ENCODE measurements at places on chromosomes 16 and 17.

GRCh38 chr17:78040440-78041385 lies 82.2 kb downstream of the TNRC6C start:
- DNase-seq = peak; percentile 64

- no peak for DNase-seq
Measured at GRCh38 chr16:13791095-13791494, 128.9 kb upstream of the ERCC4 start.

- peak; percentile 71 for DNase-seq
Measured at GRCh38 chr16:29995324-29995910, at the start of gene HIRIP3. HIRIP3 (minus strand) TSS chr16:29995617; CDS start chr16:29995605, 12 bp downstream.

GRCh38 chr17:61831099-61831498 lies 32.2 kb downstream of the BRIP1 start:
- DNase-seq = no peak

DNA sequence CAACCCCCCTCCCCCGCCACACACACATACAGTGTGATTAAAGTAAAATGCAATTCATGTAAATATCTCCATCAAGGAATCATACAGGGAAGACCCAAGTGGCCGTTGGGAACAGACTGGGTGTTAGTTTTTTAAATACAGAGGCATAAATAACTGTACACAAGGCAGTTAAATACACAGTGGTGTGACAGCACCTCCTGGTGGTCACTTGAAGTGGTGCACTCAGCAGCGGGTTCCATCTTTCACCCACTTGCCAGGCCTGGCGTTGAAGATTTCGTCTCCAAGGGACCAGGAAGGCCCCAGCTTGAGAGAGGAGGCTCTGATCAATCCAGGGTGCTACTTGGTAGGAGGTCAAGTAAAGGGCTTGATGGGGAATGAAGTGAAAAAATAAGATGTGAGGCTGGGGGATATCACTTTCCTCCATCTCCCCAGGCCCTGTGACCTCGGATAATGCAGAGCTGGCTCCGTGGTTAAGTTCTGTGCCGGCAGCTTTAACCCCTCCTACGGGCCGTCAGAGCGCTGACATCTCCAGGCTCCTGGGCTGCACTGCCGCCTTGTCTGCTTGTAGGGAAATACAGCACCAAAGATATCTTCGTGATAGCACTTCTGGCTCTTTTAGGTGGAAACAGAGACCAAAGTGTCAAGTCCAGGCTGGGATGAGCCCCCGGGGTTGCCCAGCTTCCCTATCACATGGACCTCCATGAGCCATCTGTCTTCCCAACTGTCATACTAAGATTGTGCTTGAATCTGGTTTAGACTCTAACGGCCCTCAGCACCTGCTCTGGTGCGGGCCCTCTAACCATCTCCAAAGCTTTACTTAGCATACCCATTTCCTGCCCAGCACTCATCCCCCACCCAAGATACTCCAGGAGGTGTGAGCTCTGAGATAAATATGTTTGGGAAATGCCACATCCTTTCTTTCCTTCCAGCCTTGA lies 20.7 kb downstream of the LGALS9 start:
- no peak for DNase-seq

- DNase-seq = peak; percentile 99
Measured at GRCh38 chr17:41688641-41689496, at the start of gene EIF1. EIF1 (plus strand) TSS chr17:41688885; CDS start chr17:41689039, 154 bp downstream.

- peak; percentile 58 for DNase-seq
Measured at GRCh38 chr16:78461496-78462287, 362.2 kb downstream of the WWOX start.

DNA sequence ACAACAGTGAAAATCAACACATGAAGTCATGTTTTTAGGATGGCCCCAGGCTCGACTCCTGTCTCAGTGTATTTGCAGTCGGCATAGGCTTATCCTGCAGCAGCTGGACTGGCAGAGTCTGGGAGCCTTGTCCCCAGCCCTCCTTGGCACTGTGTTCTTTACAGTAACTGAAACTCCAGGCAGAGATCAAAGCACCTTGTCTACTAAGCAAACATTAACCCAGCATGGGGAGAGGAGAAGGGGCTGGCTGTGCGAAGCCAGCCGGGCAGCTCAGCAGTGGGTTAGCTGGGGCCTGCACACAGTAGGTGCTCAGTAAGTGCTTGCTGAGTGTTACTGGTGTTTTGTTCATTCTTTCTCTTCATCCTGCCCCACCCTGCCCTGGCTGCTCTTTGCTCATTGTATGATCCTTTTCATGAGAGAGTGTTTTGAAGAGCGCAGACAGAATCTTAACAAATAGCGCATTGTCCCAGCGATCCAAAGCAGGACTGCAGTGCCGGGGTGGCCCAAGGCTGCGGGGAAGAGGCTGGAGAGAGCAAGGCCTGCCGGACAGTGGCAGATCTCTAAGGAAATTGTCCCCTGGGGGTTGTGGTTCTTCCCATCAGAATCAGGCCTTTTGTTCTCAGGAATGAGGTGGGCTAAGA lies 23.5 kb upstream of the ITGB4 start:
- DNase-seq = no peak

DNA sequence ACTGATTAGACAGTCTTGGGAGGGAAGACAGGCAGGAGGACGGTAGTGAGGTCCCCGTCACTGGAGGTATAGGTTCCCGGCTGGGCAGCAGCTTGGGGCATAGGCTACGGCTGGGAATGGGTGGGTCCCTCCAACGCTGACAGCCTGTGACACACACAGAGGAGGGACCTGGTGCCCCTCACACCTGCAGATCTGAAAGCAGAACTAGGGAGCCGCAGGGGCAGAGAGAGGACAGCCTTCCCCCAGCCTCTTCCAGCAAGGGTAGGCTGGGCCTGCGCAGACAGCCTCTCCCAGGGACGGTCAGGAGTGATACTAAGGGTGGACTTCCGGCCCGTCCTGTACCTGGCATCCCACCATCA lies 2.0 kb downstream of the P2RX1 start:
- no peak for DNase-seq

GRCh38 chr16:12503191-12503590 lies 300.5 kb downstream of the CPPED1 start:
- DNase-seq = peak; percentile 81

GRCh38 chr17:80397034-80397387 lies 18.0 kb upstream of the ENDOV start:
- no peak for DNase-seq

DNA sequence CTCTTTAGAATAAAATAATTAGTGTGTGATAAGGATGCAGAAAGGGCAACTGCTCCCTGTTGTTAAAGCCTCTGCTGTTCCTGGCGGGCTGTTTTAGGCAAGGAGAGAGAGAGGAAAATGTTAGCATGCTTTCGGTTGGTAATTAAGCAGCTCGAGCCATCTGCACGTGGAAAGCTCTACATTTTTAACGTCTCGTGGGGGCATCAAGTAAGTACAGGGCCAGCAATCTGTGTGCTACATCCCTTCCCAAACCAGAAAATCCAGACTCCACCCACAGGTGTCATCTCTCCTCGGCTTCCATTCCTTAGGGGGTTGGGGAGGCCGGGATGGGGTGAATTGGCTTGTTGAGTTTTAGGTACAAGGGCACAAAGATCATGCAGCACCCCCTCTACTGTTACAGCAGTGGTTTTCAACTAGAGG lies 62.4 kb upstream of the MARCHF10 start:
- no peak for DNase-seq

- DNase-seq = no peak
Measured at GRCh38 chr16:83968306-83968851, 335 bp downstream of the NECAB2 start.

DNA sequence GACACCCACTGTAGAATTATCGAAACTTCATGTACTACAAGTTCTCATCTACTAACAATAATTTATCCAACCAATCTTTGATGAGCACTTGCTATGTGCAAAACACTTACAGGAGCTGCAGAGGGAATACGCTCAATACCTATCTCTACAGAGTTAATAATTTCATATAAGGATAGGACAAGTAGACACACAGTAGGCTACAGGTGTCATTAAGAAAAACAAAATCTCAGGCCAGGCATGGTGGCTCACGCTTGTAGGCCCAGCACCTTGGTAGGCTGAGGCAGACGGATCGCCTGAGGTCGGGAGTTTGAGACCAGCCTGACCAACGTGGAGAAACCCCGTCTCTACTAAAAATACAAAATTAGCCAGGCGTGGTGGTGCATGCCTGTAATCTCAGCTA lies 91.3 kb upstream of the PLEKHM1 start:
- no peak for DNase-seq

DNA sequence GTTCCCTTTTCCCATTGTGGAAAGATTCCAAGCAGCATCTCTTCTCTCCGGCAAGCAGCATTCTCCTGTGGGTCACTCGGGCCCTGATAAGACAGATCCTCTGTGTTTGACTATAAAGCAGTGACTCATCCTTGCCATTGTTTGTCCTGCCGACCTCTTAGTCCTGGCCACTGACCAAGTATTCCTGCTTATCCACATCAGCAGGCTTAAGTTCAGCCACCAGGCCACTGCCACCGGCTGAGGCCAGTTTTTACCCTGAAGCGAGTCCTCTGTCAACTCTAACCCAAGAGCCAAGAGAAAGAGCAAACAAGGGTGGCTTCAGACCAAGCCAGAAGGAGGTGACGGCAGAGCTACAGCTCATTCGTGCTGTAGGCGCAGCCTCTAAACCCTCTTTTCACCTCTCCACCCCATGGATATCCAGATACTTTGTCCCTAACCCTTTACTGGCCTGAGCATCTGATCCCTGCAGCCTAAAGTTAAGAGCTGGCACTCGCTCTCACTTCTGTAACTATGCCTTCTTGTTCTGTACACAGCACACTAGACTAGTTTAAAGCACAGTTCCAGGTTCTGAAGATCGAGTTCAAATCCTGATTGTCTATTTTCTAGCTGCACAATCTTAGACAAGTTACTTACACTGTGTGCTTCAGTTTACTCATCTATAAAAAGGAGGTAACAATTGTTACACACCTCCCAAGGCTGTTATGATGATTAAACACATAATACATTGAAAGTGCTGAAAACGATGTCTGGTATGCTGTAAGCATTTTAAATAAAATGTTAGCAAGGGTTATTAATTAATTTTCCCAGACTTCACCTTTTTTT lies 31.0 kb downstream of the SOX9 start:
- DNase-seq = peak; percentile 38

DNA sequence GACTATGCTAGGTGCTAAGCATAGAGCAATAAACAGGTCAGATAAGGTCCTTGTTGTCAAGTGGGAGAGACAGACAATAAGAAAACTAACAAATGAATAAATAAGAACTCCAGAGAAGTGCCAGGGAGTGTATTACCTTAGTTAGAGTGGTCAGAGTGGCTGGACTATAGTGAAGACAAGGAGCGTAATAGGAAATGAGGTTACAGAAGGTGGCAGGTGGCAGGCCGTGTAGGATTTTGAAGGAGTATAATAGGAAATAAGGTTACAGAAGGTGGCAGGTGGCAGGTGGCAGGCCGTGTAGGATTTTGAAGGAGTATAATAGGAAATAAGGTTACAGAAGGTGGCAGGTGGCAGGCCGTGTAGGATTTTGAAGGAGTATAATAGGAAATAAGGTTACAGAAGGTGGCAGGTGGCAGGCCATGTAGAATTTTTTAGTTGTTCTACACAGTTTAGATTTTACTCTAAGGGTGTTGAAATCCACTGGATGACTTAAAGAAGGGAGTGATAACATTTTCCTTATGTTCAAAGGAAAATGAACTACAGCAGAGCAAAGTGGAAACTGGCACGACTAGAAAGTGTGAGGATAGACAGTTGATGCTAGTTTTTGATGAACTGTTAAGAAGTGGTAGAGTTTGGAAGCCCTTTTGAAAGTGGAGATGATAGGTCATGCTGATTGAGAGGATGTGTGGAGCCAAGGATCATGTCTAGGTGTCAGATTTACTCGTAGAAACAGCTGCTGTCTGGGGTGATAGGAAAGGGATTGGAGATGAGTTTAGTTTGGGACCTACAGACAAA lies 3.6 kb upstream of the KRTAP3-1 start:
- no peak for DNase-seq

- DNase-seq = no peak
Measured at GRCh38 chr17:79971651-79972050, 64.0 kb downstream of the TBC1D16 start.

DNA sequence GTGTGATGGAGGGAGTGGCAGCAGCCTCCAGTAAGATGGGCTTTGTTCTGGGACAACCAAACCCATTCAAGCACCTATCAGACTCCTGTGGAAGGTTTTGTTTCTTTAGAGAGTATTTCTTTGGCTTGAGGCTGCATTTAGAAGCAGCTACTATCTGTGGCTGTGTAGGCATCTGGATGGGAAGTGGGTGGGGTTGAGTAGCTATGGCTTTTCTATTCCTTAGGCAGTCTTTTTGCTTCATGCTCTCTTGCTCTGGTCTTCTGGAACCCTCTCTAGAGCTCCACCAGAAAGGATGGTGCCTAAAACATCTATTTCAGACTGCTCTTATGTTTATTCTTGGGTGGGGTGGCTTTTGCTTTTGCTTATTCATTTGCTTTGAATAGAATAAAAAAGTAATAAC lies 19.9 kb downstream of the TNRC6A start:
- no peak for DNase-seq

DNA sequence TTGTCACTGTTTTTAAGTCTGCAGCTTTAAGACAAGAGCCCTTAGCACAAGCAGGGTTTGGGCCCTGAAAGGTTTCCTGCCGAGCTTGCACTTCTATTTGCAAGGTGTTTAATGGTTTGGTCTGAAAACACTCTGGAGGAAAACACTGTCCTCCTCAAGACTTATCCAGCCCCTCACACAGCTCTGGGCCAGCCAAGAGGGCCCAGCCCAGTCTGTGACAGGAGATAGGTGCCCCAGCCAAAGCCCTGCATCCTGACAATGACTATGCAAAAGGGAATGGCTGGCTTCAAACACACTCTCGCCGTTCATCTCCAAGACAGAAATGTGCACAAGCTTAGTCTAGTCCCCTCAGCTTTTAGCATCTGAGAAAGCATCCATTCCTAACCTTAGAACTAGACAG lies 26.9 kb downstream of the MPG start:
- DNase-seq = no peak

- DNase-seq = no peak
Measured at GRCh38 chr17:78269955-78270381, 38.5 kb downstream of the TMEM235 start.

DNA sequence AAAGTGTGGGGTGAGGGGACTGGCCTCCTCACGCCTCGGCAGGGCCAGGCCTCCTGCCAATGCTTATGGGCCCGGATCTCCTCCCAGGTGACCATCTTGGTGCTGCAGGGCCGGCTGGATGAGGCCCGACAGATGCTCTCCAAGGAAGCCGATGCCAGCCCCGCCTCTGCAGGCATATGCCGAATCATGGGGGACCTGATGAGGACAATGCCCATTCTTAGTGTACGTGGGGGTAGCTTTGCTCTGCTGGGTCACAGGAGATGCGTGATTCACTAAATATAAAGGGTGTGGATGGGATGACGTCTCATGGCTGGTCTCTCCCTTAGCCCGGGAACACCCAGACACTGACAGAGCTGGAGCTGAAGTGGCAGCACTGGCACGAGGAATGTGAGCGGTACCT lies 19.5 kb downstream of the NUP85 start:
- DNase-seq = no peak

GRCh38 chr17:72705905-72706395 lies 386.5 kb downstream of the SLC39A11 start:
- DNase-seq = no peak
